Pancreas (tissue), 10 donors: ENCODE measurements at places on chromosomes 3 and 15. TPM values are rescaled to one million over a fixed set of nuclear protein-coding genes. Genes with fewer than 3 reads are reported as not detected.

The PP2D1 gene
- total RNA-seq, result not detected

The CCR8 gene
- total RNA-seq, result not detected

The CNTN6 gene
- not detected for total RNA-seq

The LCTL gene
- not detected for total RNA-seq

DNA sequence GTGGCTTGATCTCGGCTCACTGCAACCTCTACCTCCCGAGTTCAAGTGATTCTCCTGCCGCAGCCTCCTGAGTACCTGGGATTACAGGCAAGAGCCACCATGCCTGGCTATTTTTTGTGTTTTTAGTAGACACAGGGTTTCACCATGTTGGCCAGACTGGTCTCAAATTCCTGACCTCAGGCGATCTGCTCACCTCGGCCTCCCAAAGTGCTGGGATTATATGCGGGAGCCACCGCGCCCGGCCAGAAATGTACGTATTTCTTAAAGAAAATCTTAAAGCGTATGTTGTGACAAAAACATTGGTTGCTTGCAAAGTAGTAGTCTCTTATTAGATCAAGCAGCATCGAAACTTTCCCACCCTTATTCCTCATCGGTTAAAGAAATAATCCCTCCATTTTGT is 748.9 kb upstream of the NR2F2 start:
- H3K4me1 ChIP-seq, result no peaks in the 10 kb centered on the region
- H3K27me3 ChIP-seq, result no peaks in the 10 kb centered on the region
- H3K4me3 ChIP-seq, result no peak overlapping the region
- no peak overlapping the region for H3K27ac ChIP-seq

- H3K4me3 ChIP-seq, result no peak overlapping the region
- no peaks in the 10 kb centered on the region for H3K27me3 ChIP-seq
- no peak overlapping the region for H3K27ac ChIP-seq
Observed at GRCh38 chr15:70099967-70100473, 2.3 kb upstream of the TLE3 start.

The SCN11A gene
- 0.05 TPM for total RNA-seq

DNA sequence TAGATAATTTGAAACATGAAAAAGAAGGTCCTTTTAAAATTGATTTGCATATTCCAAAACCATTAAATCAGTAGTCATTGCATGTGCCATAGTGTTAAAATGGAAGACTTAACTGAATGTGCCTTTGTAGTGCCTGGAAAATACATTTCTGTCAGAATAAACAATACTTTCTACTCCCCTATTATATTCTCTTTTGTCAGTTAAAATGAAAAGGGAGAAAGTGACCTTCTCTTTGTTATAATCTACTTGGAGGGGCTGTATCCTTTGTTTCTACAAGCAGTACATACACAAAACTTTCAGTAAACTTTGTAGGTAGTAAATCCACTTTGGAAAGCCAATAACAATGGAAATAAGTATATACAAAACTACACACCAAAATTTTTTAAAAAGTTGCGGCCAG is 189.5 kb downstream of the NLGN1 start:
- peaks cover 7% of the 10 kb centered on the region for H3K4me1 ChIP-seq
- H3K36me3 ChIP-seq, result no peaks in the 10 kb centered on the region
- DNase-seq, result no peak
- H3K27me3 ChIP-seq, result no peaks in the 10 kb centered on the region

The ERICH6 gene
- 0.09 TPM for total RNA-seq

GRCh38 chr3:115102046-115102445 is 45.0 kb downstream of the ZBTB20 start:
- DNase-seq, result no peak
- no peak overlapping the region for H3K4me3 ChIP-seq
- no peaks in the 10 kb centered on the region for H3K27me3 ChIP-seq
- peaks cover 5% of the 10 kb centered on the region for H3K4me1 ChIP-seq
- H3K36me3 ChIP-seq, result no peaks in the 10 kb centered on the region

- H3K4me1 ChIP-seq, result peaks cover 60% of the 10 kb centered on the region
- no peak overlapping the region for H3K4me3 ChIP-seq
- DNase-seq, result no peak
- no peaks in the 10 kb centered on the region for H3K36me3 ChIP-seq
Observed at GRCh38 chr3:152380043-152380442, 111.3 kb downstream of the MBNL1 start.

DNA sequence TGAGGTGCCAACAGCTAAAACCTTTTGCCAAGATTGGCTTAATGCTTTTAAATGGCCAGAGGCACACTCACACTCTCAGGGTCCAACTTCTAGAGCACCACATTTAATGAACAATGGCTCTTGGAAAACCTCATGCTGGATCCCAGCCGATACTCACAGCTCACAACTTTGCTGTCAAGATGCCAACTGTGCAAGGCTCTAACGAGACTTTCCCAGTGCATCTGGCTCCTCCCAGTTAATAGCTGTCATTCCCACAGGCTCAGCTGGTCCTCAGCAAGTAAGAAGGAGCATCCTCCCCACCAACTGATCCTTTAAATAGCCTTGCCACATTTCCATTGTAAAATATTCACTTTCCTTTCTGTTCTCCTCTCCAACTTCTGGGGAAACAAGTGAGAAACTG is 20.3 kb upstream of the FRMD4B start:
- H3K27me3 ChIP-seq, result no peaks in the 10 kb centered on the region
- H3K4me3 ChIP-seq, result no peak overlapping the region
- H3K36me3 ChIP-seq, result no peaks in the 10 kb centered on the region
- no peak overlapping the region for H3K27ac ChIP-seq
- no peak for DNase-seq
- no peaks in the 10 kb centered on the region for H3K4me1 ChIP-seq

GRCh38 chr15:98428253-98428989 is 219.9 kb upstream of the IGF1R start:
- no peaks in the 10 kb centered on the region for H3K4me1 ChIP-seq
- no peaks in the 10 kb centered on the region for H3K36me3 ChIP-seq
- no peaks in the 10 kb centered on the region for H3K27me3 ChIP-seq

GRCh38 chr3:52237657-52238172 is 1.2 kb downstream of the TWF2 start:
- no peak overlapping the region for H3K4me3 ChIP-seq
- no peaks in the 10 kb centered on the region for H3K36me3 ChIP-seq
- peaks cover 11% of the 10 kb centered on the region for H3K4me1 ChIP-seq
- peak overlapping the region; percentile 62 for H3K27ac ChIP-seq

The TMCC1 gene
- total RNA-seq, result 17.5 TPM

DNA sequence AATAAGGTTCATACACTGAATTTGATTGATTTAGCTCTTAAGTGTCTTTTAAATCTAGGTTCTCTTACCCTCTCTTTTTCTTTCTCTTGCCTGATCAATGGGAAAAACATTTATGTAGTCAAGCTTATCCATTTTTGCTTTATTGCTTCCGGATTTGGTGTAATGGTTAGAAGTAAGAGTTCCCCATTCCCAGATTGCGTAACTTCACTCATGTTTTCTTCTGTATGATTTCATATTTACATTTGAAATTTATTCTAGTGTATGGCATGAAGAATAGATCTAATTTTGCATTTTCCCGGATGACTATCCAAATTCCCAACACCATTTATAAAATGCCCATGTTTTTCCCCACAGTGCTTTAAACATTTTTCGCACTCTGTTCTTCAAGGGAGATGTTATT is 27.9 kb upstream of the SV2B start:
- H3K27me3 ChIP-seq, result no peaks in the 10 kb centered on the region
- no peak overlapping the region for H3K4me3 ChIP-seq
- H3K36me3 ChIP-seq, result no peaks in the 10 kb centered on the region
- no peak for DNase-seq
- no peaks in the 10 kb centered on the region for H3K4me1 ChIP-seq

The LRRIQ4 gene
- not detected for total RNA-seq

DNA sequence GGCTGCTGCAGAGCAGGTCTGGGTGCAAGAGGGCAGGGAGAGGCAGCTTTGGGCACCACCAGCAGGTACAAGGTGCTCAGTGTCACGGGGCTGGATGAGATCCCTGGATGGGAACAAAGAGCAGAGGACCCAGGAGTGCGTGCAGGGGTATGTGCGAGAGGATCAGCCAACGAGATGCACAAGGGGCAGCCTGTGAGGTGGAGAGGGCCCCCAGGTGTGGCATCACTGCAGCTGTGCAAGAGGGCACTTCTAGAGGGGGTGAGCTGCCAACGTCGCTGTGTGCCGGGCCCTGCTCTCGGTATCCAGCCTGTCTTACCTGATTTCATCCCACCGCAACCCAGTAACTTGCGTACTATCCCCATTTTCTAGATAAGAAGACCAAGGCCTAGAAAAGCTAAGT is 67.3 kb upstream of the SNRPA1 start:
- H3K27ac ChIP-seq, result no peak overlapping the region
- no peaks in the 10 kb centered on the region for H3K27me3 ChIP-seq
- DNase-seq, result no peak
- H3K4me3 ChIP-seq, result no peak overlapping the region
- no peaks in the 10 kb centered on the region for H3K4me1 ChIP-seq

The CLDN18 gene
- not detected for total RNA-seq

GRCh38 chr15:60854858-60855564 is 374.1 kb downstream of the RORA start:
- H3K27ac ChIP-seq, result no peak overlapping the region
- no peaks in the 10 kb centered on the region for H3K27me3 ChIP-seq
- no peaks in the 10 kb centered on the region for H3K36me3 ChIP-seq
- no peak overlapping the region for H3K4me3 ChIP-seq
- no peaks in the 10 kb centered on the region for H3K4me1 ChIP-seq

The PIERCE2 gene
- 4.8 TPM for total RNA-seq

DNA sequence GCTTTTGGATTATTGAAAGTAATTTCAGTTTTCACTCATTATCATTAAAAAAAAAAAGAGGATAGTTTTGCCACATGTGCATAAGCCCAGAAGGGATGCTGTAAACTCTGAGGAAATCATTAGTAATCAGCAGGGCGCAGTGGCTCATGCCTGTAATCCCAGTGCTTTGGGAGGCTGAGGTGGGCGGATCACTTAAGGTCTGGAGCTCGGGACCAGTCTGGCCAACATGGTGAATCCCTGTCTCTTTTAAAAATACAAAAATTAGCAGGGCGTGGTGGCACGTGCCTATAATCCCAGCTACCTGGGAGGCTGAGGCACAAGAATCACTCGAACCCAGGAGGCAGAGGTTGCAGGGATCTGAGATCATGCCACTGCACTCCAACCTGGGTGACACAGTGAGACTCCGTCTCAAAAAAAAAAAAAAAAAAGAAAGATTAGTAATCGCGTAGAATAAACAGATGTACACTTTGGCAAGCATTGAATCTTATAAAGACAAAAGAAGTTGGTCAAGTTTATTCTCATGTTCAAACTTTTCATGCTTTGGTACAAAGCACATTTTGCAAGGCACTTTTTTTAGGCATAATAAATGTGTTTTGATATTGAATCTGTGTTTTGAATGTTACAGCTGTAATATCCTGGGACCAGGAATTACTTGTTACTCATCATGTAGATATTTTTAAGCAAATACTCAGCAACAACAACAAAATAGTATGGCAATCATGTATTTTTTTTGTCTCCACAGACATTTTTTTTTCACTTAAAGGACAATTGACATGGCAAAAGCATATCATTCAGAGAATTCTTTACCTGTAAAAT is 93.2 kb upstream of the AGTR1 start:
- no peak for DNase-seq
- H3K27me3 ChIP-seq, result no peaks in the 10 kb centered on the region
- H3K27ac ChIP-seq, result no peak overlapping the region
- no peak overlapping the region for H3K4me3 ChIP-seq
- H3K4me1 ChIP-seq, result peaks cover 41% of the 10 kb centered on the region

DNA sequence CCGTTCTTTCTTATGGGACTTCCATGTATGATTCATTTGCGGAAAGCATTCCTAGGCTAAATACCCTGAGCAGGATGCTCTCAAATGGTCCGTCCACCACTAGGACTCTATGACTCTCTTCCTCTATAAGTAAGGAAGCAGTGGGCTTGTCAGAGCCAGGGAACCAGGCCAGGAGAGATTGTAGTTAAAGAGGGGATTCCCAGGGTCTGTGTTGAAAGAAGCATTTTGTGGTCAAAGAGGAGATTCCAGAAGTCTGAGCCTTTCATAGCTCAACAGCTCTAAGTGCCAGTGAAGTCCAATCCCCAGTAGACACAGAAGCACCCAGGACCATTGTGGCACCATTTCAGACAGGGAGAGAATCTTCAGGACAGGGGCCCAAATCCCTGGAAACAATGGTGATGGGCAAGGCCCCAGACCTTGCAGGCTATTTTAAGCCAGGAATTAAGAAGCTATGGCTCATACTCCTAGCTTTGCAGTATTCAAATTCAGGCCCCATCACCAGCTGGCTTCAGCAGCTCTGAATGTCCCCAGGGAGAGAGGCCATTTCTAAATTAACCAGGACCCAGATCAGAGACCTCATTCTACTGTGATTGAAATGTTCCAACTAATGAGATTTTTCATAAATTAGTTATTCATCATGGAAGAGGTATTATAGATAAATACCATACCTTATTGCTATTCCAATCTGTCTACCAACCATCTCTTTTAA is 81.7 kb downstream of the CD47 start:
- no peak for DNase-seq
- no peak overlapping the region for H3K27ac ChIP-seq
- H3K36me3 ChIP-seq, result no peaks in the 10 kb centered on the region
- no peak overlapping the region for H3K4me3 ChIP-seq

GRCh38 chr3:145191543-145191942 is 969.4 kb downstream of the PLOD2 start:
- H3K36me3 ChIP-seq, result no peaks in the 10 kb centered on the region
- H3K4me3 ChIP-seq, result no peak overlapping the region
- H3K27me3 ChIP-seq, result no peaks in the 10 kb centered on the region
- no peak for DNase-seq
- no peaks in the 10 kb centered on the region for H3K4me1 ChIP-seq
- H3K27ac ChIP-seq, result no peak overlapping the region

- H3K27ac ChIP-seq, result no peak overlapping the region
- H3K36me3 ChIP-seq, result no peaks in the 10 kb centered on the region
- H3K27me3 ChIP-seq, result no peaks in the 10 kb centered on the region
- peaks cover 5% of the 10 kb centered on the region for H3K4me1 ChIP-seq
- DNase-seq, result no peak
- no peak overlapping the region for H3K4me3 ChIP-seq
Observed at GRCh38 chr3:197890693-197891092, 59.3 kb upstream of the RPL35A start.

GRCh38 chr3:149536429-149536828 is 61.9 kb downstream of the TM4SF4 start:
- no peaks in the 10 kb centered on the region for H3K27me3 ChIP-seq
- H3K27ac ChIP-seq, result peak overlapping the region; percentile 46
- peak; percentile 72 for DNase-seq
- peaks cover 20% of the 10 kb centered on the region for H3K4me1 ChIP-seq

GRCh38 chr3:41490360-41490759 is 291.1 kb downstream of the CTNNB1 start:
- no peak overlapping the region for H3K27ac ChIP-seq
- no peak overlapping the region for H3K4me3 ChIP-seq
- H3K36me3 ChIP-seq, result no peaks in the 10 kb centered on the region
- no peaks in the 10 kb centered on the region for H3K27me3 ChIP-seq
- no peak for DNase-seq
- no peaks in the 10 kb centered on the region for H3K4me1 ChIP-seq

The UBAP1L gene
- total RNA-seq, result 2.3 TPM

GRCh38 chr3:79258479-79258878 is 509.3 kb downstream of the ROBO1 start:
- H3K27ac ChIP-seq, result no peak overlapping the region
- DNase-seq, result no peak
- no peaks in the 10 kb centered on the region for H3K27me3 ChIP-seq
- no peak overlapping the region for H3K4me3 ChIP-seq

- no peaks in the 10 kb centered on the region for H3K27me3 ChIP-seq
- no peaks in the 10 kb centered on the region for H3K4me1 ChIP-seq
- H3K36me3 ChIP-seq, result peaks cover 6% of the 10 kb centered on the region
- no peak for DNase-seq
Observed at GRCh38 chr15:72196409-72197040, 1.1 kb downstream of the GRAMD2A start.

The FBXW12 gene
- 9.6 TPM for total RNA-seq
